Left ventricle myocardium superior (tissue), 1 donor: ENCODE measurements at places on chromosomes 7 and 10.

DNA sequence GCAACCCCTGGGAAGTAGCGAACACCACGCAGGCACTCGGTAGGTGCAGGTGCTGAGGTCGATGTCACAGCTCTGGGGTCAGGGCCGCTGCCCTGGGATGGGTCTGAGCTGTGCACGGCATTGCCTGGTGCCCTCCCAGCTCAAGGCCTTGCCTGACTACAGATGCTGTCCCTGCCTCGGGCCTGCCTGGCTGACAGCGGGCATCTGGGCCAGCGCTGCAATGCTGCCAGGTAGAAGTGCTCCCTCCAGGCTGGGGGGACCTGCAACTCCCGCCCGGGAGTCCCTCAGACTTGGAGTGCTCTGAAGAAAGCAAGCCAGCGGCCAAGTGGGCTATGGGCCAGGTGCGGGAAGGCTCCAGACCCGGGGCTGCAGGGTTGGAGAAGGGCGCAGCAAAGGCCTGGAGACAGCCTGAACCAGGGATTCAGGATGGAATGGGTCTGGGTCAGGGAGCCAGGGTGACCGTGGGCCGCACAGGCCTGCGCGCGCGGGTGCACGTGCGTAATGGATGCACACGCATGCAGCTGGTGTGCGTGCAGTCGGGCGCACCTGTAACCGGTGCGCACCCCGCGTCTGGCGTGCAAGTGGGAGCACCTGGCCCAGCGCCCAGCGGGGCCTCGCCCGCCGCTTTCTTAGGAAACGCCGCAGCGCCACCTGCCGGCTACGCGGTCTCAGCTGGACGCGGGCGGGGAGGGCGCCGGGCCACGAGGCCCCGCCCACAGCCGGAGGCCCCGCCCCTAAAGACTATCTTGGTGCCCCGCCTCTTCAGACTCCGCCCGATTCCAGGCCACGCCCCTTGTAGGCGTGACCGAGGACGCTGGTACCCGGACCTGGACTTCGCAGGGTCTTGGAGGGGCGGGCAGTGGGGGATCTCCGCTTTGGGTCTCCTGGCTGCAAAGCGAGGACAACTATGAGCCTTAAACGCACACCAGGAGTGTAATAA is 46.7 kb downstream of the MICALL2 start:
- peak; percentile 89 for DNase-seq

DNA sequence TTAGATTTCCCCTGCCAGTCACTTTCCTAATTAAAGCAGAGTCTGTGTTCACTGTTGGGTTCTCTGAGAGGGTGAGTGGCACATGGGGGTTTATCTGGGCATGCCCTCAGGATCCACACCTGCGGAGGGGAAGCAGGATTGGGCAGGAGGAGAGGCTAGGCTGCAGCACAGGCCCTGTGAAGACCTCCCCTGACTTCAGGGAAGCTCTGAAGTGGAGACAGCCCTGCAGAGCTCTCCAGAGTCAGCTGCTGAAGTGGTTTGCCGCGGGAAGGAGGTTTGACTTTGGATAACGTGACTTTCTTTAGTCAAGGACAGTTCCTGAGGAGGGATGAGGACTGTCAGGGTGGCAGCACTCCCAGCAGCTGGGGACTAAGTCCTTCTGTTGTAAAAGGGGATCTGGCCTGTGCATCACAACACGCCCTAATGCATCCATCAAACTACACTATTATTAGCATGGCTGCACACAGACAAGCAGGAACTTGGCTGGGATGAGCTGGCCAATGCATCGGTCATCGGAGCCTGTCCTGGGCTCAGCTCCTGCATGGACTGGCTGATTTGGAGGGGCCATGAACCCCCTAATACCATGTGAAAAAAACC is 50.9 kb upstream of the LEP start:
- DNase-seq = no peak

GRCh38 chr7:104933521-104933988 is 80.5 kb upstream of the KMT2E start:
- DNase-seq = no peak

- peak; percentile 59 for DNase-seq
Measured at GRCh38 chr10:113454341-113455061, 98.4 kb upstream of the HABP2 start.

GRCh38 chr10:114335614-114336013 is 68.7 kb downstream of the AFAP1L2 start:
- no peak for DNase-seq

DNA sequence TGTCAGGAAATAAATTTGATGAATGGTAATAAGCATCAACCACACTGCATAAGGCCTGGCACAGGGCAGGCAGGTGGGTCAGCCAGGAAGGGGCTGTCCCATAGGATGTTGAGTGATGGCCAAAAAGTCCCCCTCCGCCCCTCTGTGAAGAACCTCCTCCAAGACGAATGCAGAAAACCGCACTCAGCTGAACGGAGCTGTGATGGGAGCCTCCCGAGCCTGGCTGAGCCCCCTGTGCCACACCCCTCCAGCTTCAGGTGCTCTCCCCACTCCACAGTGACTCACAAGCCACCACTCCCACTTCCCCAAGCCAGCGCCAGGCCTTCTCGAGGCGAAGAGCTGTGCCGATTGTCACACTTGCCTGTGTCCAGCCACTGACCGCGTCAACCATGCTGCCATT is 184.2 kb downstream of the MAD1L1 start:
- DNase-seq = peak; percentile 18

DNA sequence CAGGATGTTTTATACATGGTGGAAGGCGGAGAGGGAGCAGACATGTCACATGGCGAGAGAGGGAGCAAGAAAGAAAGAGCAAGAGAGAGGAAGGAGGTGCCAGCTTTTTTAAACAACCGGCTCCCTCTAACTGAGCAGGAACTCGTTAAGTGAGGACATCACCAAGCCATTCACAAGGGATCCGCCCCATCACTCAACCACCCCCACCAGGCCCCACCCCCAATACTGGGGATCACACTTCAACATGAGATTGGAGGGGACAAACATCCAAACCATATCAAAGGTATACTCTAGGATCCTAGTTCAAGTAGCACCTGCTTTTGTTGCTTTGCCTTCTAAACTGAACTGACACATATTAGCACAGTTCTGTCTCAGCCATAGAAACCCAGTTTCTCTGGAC is 141.9 kb upstream of the KLF14 start:
- no peak for DNase-seq

GRCh38 chr10:2610946-2611345 is 456.4 kb upstream of the PFKP start:
- no peak for DNase-seq

DNA sequence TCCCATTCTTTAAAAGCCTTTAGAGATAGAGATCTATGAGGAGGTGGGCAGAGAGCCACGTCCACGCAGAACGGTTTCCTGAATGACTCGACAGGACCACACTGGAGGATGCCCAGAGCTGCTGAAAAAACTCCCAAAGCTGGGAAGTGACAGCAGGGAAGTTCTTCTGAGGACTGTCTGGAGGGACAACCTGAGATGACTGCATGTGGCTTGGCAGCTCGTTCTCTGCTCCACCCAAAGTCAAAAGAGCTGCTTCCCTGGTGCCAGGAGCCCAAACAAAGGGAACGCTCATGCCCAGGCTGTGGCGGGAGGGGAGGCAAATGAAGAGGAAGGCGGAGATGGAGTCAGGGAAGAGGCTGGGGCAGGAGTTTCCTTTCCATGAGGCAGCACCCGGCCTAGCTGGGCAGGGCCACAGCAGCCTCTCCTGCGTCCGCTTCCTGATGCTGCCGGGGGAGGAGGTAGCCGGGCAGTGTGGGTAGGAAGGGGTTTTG is 95.4 kb downstream of the CCDC3 start:
- no peak for DNase-seq

DNA sequence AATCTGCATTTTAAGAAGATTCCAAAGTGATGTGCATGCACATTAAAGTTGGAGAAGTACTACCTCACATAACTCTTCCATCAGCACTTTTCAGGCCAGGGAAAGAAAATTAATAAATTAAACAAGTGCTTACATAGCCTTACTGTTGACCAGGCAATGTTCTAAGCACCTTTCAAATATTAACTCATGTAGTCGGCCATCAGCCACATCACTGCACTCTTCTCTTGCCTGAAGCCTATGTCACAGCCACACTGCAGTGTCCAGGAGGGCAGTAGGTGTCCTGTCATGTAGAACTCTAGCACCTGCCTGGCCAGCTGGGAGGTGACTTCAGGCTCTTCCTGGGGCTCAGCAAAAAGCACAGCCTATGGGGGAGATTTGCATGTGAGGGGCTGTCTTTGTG is 71.5 kb downstream of the CDK1 start:
- no peak for DNase-seq

DNA sequence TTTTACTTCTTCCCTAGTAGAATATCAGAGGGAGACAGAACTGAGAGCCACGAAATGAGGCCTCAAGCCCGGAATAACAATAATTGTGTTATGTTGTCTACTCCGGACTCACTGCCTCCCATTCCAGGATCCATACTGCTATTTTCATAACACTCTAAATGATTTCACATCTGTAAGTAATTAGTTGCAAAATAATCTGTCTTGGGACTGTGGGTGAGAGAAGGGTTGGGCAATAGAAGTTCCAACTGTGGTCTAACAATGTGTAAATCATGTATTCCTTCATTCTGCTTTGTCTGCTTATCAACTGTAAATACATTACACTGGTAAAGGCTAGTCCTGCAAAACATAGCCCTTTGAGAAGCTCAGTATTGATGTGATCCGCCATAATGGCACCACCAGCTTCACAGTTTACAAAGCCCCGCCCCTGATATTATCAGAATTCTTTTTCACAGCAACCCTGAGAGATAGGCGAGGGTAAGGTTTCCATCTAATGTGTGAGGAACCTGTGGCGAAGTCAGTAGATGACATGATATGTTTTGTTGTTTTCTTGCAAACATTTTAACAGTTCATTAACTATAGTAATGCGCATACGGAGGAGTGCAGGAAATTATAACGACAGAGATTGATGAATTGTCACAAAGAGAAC is 265.7 kb upstream of the BMPER start:
- no peak for DNase-seq

GRCh38 chr7:120817851-120818250 is 40.1 kb downstream of the TSPAN12 start:
- DNase-seq = no peak

DNA sequence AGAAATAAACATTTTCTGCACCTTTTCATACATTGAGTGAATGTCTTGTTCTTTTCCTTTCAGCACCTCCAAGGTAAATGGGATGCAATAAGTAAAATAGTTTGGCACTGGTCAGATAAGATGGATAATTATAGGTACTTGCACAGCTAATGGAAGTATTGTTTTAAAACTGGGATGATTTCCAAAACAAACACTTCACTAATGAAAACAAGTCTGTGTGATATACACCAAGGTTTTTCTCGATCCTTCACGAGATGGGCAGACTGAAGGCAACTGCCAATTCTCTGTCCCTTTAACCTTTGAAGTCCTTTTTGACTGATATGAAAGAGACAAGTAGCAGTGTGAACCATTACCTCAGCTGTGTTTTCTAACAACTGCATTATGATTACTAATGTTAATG is 423.8 kb downstream of the GFRA1 start:
- DNase-seq = no peak

DNA sequence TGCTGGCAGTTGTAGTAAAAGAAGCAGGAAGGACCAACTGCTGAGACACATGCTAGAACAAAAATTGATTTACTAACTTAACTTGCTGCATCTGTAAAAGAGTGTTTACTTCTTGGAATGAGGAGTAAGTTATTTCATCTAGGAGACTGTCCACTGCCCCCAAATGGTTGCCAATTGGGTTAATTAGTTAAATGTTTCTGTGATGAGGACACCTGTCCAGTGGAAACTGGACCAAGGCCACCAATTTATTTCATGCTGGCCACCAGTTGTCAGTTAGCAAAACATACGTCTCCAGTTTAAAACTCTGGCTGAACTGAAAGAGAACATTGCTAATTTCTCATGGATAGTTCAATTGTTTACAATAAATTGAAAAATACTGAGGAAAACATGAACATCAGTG is 191.7 kb downstream of the PPP1R9A start:
- no peak for DNase-seq

DNA sequence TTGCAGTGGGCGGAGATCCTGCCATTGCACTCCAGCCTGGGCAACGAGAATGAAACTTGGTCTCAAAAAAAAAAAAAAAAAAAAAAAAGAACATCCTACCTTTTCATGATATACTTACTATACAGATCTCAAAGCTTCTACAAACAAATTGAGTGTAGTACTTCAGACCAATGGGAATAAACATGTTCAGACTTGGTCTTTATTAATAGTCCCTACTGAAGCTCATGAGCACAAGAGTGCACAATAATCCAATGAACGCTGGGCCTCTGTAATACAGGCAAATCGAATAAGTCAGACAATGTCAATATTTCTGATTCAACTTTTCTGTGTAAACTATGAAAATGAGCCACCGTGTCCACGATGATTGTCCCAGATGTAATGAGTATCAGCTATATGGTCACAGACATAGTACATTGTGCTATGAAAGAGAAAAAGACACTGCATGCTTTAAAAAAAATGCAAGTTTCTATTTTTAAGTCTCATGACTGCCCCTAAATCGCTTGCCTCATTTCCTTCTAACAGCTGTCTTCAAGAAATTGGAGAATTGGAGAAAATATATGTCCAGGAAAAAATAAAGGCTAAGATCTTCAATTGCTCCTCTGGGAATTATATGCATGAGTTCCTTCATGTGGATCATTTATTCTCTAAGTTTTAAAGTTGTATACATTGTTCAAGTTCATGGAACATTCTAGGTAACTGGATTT is 64.0 kb upstream of the CTTNBP2 start:
- no peak for DNase-seq

DNA sequence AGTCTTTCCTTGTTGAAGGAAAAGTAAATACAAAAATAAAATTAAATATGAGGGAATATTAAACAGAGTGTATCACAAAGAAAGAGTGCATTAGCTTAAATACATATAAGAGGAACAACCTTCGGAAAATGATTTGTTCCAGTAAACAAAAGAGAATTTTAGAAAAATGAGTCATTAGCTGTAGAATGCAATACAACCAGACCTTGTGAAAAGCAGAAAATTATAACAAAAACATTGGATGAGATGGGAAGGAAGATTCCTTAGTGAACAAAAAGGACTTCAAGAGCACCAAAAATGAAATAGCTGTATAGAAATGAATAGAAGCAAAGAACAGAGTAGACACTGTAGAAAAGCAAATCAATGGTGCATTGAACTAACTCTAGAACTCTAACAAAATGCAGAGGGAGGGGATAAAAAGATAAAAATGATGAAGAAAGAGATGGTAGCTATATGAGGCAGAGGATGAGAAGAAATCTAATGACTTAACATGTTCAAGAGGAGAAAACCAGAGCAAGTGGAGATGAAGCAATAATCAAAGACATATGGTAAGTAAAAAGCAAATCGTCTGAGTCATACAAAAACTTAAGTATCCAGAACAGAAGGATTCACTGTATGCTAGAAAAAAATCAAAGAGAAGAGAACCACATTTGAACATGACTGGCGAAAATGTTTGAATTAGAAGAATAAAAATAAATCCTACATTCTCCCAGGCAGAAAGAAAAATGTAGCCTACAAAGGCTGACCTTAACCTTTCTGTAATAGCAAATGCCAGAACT is 190.5 kb downstream of the TMEM26 start:
- DNase-seq = no peak

- DNase-seq = peak; percentile 23
Measured at GRCh38 chr7:376306-377079, 86.5 kb downstream of the FOXL3 start.
